ENCODE measurements at places on chromosomes 12 and 14.

DNA sequence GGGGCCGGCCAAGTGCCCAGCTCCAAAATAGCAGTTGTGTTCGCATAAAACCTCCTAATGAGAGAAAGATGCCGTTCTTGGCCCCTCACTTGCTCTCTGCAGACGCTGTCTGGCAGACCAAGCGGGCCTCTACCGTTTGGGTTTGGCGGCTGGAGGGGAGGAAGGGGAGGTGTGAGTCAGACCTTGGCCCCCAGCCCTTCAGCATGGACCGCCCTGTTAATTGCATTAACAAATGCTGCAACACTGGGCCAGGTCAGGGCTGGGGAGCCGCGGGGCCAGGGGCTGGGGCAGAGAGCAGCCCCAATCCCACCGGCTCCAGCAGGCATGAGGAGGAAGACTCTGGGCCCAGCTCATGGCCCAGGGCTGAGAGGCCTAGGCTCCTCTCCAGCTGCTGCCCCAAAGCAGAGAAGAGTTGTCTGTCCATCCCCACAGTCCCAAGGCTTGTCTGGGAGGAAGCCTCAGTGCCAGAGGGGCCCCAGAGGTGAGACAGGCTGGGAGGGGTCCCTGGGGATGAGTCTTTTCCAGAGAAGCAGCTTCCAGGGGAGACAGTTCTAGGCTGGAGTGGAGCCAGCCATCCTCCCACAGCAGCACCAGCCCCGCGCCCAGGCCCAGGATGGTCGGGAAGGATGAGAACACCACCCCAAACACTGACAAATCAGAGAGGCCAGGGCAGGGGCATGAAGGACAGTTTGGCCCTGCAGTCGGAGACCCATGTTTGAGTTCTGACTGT, 16.9 kb downstream of the LTBP2 start:
- DNase-seq = no peak

DNA sequence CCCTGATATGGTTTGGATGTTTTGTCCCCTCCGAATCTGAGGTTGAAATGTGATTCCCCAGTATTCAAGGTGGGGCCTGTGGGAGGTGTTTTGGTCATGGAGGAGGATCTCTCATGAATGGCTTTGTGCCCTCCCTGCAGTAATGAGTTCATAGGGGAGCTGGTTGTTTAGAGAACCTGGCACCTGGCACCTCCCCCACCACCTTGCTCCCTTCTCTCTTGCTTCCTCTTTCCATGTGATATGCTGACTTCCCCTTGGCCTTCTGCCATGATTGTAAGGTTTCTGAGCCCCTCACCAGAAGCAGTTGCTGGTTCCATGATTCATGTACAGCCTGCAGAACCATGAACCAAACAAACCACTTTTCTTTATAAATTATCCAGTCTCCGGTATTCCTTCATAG, 32.6 kb downstream of the CD163L1 start:
- no peak for DNase-seq

DNA sequence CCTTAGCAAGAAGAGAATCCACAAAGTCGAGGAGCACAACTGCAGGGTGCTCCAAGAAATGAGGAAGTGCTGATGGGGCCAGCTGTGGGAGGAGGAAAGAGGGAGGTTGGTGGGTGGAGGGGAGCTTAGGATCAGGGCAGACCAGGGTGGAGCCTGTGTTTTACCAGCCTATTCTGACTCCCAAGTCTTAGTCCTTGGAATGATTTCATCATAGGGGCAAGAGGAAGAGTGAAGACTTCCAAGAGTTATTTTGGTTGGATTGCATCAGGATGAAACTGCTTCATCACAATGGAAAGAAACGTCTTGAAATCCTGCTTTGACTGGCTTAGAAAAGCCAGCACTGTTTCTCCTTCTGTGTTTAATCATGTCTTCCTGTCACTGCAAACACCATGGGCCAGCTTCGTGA, 194.0 kb downstream of the DPF3 start:
- no peak for DNase-seq

DNA sequence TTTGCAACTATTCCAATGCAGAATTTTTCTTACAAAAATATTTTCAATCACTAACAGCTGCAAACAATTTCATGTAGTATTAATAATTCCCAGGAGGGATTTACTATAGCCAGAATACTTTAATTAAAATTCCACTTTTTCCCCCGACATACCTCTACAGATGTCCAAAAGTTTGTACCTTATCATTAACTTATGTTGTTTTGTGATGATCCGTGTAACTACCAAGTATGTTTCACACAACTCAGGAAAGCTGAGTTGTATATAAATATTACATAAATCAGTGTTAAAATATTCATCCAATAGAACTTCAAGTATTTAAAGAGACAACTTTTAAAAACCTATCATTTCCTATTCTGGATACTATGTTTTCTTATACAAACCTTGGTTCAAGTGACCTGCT, 2.4 kb downstream of the EPS8 start:
- no peak for DNase-seq

DNA sequence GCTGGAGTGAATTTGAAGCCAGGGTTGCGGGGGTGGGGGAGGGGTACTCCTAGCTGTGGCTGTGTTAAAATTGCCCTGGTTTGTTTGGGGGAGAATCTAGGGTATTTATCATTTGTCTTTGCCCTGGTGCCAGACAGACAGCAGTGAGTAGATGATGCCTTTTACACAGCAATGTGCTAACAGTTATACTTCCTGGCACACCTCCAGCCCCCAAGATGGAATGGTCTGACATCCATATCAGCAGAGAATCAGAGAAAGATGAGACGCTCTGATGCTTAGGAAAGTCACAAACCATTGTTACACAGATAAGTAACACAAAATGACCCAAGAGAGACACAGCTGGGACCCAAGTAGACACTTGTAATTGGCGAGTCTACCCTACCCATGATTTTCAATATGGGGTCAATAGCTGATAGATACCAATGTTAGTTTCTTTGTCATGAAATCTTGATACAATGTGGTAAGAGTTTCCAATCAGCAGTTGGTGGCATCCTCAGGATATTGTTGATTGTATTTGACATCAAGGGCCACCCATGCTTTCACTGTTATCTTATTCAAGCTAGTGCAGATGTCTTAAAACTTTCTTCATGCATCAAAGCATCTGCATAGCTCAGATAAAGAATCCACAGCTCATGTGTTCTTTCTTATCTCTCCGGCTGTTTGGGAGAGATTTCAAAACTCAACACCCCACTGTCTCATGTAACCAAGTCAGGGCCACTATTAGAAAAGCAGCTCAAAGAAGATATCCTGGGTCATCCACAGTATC, 2.6 kb upstream of the PRKAB1 start:
- DNase-seq = no peak

DNA sequence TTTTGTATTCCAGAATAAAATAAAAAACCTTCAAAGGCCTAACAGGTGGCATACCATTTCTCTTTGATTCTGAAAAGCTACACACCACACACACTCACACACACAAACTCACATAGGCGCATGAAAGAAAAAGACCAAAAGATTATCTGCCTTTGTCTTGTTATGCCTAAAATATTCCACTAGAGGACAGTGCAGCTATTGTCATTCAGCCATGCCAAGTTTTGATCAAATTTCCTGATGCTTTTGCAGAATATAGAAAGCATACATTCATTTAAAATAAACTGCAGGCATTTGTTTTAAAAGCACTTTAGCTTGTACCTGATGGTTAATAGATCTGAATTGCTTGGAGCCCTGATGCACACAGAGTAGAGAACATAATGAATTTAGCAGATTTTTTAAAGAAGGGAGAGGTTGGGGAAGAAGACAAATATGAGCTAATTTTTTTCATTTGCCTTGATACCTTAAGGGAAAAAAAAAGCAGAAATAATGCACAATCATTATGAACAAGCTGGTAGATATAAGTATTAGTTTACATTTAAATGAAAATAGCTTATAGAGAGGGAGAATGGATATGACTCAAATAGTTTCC, 1766.9 kb upstream of the SEL1L start:
- DNase-seq = no peak

- no peak for DNase-seq
Measured at GRCh38 chr14:103510724-103511693, 11.6 kb downstream of the CKB start.

DNA sequence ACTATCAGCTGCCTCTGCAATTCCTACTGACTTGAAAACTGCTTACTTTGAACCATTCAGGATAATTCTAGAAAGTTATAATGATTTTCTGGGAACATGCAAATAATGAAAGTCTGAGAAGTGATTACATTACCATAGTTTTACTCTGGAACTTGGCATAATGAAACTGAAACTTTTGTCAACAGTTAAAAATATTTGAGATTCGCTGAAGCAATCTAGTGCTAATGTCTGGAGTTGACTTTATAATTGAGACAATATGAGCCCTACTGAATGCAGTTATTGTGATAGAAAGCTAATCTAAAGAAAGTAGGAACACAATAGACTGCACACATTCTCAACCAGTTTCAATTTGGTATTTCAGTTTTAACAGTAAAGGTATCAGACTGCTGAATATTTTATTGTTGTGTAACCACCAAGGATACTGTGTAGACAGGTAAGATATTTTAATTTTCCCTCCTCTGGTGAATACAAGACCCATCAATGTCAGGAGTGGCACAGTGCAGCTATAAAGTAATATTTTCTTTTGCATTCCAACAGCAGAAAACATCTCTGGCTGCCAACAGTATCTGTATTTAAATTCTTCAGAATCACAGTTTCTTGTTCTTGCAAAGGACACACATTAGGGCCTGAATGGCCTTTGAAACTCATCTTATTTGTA, 483.5 kb downstream of the ATP23 start:
- DNase-seq = no peak

DNA sequence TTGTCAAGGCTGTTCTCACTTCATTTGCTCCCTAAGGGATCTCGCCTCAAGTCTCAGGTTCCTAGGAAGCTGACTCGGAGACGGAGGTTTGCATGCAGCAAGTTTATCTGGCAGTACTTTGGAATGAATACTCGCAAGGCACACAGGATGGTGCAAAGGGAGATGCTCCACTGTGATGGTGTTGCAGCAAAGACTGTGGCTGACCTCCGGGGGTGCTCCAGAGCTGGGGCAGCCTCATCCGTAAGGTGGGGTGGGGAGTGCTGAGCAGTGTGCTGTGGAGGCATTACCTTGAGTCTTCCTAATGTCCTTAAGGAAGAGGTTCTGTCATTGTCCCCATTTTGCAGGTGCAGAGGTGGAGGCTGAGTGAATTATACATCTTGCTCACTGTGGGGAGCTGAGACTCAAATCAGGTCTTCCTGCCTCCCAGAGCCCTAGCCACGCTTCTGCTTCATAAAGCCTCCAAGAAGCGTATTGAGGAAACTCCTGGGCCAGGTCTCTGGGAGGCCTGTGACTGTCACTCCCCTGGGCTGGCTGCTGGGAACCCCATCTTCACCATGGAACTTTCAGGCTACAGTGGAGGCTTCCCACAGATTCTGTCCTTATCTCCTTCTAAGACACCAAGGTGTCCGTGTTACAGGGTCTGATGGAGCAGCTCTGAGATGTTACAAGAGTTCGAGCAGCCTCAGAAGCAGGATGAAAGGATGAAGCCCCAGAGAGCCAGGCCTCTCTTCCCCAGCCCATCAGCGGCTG, 39.5 kb downstream of the GALNT16 start:
- DNase-seq = no peak

DNA sequence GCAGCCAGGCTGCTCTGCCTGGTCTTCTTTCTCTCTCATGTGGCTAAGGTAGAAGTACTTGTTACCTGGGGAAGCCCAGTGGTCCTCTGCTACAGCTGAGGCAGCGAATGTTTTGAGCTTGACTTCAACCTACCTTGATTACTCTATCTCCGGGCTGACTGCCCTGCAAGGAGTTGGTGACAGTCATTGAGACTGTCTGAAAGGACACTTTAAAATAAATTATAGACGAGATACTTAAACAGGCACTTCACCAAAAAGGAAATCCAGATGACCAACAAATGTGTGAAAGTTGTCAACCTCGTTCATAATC, 474 bp upstream of the CIT start:
- DNase-seq = no peak

- no peak for DNase-seq
Measured at GRCh38 chr12:1776170-1776921, 44.0 kb upstream of the LRTM2 start.

GRCh38 chr12:75419841-75420240, 29.0 kb downstream of the GLIPR1L2 start:
- DNase-seq = no peak

DNA sequence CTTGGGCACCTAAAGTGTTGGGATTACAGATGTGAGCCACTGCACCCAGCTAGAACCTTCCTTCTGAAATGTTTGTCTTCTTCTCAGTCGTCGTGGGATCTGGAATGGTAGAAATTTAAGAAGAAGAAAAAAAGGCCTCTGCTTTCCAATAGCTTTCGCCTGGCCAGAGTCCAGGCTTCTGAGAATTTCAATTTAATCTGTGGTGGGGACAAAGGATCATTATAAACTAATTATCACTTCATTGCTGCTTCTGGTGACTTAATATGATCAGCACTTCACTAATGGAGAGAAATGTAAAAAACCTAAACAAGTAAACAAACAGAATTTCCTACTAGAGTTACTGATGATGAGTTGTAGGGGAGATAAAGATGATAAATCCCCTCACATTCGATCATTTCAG, 51.3 kb downstream of the CFAP251 start:
- DNase-seq = no peak

DNA sequence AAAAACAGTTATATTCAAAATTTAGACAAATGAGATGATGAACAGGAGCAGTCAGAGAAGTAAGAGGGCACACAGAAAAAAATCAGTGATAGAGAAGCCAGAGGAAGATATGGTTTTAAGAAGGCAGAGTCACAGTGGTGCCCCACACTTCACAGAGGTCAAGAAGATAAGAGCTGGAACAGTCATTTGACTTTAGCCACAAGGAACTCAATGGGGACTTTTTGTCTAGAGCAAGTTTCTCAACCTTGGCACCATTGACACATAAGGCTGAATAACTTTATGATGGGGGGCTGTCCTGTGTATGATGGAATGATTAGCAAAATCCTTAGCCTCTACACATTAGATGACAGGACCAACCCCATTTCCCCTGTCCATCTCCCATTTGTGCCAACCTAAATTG, 172.8 kb upstream of the PLEKHG7 start:
- no peak for DNase-seq

GRCh38 chr14:105876158-105876557, 349.8 kb downstream of the TMEM121 start:
- no peak for DNase-seq

DNA sequence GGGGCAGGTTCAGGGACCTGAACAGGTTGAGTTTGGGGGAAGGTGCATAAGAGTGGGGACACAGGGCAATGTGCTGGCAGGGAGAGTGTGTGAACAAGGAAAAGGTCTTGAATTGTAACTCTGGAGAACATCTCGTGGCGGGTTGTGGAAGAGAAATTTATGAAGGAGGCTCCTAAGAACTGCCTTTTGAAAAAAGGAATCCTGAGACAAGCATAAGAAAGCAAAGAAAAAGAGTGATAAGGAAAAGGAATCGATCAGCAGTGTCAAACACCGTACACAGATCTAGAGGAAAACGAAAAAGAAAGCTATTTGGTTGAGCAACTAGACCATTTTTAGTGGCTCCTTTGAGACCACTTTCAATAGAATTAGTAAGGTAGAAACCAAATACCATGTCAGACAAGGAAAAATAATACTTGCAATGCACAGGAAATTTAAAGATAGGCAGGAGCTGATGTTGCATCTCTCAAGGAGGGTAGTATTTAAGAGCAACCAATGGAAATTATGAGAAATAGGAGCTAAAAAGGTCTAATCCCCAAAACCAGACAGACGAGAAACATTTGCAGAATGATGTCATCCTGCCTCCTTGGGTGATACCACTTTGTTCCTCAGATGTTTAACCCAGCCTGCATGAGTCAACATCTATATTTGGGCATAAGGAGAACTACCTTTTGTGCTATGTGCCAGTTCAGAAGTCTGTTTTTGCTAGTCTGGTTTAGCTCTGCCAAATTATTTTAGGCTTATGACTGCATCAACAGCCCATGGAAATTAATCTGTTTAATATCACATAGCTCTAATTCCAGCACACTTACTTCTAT, 64.5 kb upstream of the STK38L start:
- no peak for DNase-seq

- DNase-seq = no peak
Measured at GRCh38 chr14:39342768-39343167, 89.5 kb downstream of the FBXO33 start.

Measured in stimulated activated CD4-positive, alpha-beta T cell treated with anti-CD3 and anti-CD28 coated beads, Interleukin-1b, Interleukin-23, amount 100 ng/mL, for 1 hour (primary cell).